Glomerular endothelial cell (primary cell): ENCODE measurements at places on chromosomes 12 and 14.

DNA sequence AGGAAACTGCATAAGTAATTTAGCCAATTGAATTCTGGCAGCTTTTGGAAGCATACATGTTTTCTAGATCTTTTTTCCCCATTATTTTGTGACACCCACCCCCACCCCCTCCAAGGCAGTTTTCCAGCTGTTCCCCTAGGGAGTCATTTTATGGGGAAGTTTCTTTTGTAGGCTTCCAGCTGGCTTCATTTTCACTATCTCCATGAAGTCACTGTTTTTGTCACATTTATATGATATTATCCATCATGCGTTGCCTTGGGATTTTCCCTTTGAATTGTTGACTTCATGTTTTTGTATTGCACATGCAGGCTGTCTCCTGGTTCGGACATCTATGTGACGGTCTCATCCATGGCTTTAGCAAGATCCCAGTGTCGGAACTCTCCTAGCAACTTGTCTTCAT lies 233.6 kb upstream of the RGS6 start:
- no peak for DNase-seq

- DNase-seq: no peak
These were observed 49.4 kb downstream of the KRT80 start for GRCh38 chr12:52142431-52142830.

DNA sequence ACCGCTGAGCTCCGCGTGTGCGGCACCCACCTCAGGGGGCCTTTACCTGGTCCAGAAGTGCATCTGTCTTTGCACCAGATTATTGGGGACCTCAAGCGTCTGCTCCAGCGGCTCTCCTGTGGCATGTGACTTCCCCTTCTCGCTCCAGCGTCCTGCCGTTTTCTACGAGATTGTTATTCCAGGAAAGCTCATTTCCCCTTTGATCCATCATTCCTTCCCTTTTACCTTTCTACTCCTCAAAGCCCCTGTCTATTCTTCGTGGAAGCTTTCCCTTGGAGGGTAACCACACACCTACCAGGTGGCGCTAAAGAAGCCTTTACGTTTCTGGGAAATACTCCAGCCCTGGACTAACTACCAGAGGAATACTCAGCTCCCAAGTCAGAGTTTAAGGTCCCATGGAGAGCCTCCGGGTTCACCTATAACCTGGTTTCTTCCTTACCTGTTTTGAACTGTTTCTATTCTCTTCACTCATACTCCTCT lies 1.5 kb downstream of the FKBP4 start:
- no peak for DNase-seq

- no peak for DNase-seq
These were observed 40.1 kb downstream of the ANO2 start for GRCh38 chr12:5904969-5905368.

DNA sequence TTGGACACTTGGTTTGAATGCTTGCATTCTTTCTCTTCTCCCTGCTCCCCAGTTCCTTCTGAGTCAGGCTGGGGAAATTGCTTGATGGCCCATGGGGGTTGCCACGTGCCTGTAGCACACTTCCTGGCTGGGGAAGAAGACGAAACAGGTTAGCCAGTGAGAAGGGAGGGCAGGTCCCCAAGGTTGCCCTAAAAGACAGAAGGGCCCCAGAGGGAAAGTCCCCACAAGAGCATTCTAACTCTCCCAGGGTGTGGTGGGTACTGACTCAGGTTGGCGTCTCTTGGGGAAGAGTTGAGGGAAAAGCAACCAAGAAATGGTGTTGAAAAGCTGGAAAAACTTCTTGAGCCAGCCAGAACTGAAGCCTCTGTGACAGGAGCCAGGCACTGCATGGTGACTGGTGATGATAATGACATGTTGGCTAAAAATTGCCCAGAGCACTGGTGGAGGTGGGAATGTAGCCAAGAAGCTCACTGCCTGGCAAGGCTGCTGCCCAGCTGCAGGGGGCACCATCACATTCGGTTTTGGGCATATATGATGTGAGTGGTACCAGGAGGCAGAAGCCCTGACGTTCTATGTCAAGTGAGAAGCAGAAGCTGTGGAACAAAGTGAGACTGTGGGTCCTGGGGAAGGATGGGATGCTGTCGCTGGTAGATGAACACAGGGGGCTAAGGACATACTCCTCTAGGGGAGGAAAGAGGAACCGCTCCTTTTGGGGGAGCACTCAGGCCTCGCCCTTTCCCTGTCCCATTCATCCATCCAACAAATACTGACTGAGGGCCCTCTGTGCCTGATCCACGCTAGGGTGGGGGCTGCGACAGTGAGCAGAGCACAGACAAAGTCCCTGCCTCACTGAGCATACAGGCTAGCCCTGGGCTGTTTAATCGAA lies 8.1 kb upstream of the RABGGTA start:
- DNase-seq: no peak

GRCh38 chr12:106924268-106924861 lies 31.3 kb upstream of the TMEM263 start:
- no peak for DNase-seq

- DNase-seq: no peak
These were observed 13.5 kb upstream of the KRT73 start for GRCh38 chr12:52631676-52632459.

DNA sequence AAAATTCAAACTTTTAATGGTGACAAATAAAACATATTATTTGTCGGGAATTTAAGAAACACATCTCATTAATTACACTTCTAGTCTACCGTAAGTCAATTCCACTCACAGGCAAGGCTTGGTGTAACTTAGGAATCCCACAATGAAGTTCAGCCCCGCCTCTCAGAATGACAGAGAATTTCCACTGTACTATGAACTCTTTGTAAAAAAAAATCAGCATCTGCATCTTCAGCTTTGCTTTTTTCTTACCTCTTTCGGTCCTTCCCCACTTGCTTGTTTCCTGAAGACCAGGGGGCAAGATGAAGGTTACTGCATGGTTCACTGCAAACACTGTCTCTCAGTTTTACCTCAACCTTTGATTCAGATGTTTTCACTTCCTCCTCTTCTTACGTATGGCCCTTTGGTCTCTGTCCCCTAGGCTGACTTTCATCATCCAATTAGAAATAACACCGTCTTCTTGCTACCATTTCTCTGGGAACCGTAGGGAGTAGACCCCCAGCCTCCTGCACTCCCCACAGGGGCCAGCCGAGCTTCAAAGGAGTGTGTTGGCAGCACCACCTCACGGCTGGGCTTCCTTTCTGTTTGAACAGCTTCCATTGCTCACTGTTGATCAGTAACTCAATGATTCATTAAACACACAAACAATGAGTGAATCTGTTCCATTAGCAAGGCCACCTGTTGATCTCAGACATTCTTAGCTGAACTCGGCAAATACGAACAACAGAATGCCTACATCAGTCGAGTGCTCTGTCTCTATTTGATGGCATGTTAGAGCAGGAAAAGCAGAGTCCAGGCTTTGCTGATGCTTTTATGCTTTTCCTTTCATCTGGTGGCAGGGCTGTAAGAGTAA lies 343.0 kb downstream of the BMP4 start:
- DNase-seq: no peak

DNA sequence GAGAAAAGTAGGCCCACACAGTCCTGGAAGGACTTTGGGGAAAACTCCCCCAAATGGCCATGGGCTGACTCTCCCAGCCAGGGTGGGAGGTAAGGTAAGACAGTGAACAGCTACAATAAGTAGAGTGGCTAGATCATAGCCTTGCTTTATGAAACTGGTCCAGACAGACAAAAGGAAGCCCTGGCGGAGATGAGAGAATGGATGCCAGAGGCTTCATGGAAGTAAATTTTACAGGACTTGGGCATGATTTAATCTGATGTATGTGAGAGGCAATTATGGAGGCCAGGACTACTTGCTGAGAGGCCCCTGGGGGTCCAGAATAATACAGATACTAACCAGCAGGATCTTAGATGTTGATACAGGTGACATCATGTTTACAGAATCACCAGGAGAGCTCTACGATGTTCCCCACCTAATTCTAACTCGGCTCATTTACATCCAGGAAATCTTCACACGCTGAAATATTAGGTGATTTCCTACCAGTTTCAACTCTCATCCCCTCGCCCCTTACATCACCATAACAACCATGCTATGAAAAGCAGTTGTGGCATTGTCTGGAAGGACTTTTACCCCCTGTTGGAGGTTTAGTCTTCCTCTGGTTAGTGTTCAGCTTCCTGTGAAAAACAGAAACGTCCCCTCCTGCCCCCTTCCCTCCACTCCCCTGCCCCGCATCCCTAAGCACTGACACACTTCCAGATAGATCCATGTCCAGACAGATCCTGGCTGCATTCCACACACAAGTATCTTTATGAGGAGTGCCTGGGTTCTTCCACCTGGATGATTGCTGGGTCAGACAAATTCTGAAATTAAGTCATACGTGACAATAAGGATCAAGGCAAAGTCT lies 39.5 kb upstream of the NT5DC3 start:
- DNase-seq: no peak

DNA sequence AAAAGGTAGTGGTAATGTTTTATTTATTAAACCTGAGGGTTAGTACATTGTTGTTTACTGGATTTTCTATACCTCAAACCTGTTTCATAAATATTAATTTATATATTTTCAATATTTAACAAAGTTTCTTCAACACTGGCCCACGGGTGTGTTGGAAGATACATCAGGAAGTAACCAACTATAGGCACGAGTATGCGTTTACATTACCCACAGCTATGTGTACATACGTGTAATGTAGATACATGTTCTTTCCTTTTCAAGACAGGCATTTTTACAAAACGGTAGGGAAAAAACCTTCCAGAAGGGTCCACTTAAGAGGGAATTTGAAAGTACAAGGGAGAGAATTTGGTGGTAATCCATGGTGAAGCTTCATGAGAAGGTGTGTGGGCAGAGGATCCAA lies 17.8 kb upstream of the KCNA1 start:
- DNase-seq: no peak

GRCh38 chr12:30188602-30189326 lies 405.0 kb upstream of the TMTC1 start:
- no peak for DNase-seq

DNA sequence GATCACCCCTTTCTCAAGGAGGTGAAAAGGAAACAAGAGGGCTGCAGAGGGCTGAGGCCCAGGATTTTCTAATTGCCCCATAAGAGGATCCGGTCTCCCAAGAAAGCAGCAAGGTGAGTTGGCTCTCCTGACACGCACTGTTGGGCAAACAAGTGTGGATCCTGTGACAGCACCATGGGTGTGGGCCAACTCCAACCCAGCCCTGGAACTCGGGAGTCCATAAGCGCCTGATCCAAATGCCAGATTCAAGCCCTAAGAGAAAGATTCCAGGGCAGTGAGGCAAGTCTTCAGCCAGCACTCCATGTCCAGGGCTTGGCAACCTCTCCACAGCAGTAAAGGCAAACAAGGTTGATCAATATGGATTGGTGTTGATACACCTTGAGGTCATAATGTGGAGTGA lies 33.1 kb downstream of the KCNA5 start:
- DNase-seq: no peak

DNA sequence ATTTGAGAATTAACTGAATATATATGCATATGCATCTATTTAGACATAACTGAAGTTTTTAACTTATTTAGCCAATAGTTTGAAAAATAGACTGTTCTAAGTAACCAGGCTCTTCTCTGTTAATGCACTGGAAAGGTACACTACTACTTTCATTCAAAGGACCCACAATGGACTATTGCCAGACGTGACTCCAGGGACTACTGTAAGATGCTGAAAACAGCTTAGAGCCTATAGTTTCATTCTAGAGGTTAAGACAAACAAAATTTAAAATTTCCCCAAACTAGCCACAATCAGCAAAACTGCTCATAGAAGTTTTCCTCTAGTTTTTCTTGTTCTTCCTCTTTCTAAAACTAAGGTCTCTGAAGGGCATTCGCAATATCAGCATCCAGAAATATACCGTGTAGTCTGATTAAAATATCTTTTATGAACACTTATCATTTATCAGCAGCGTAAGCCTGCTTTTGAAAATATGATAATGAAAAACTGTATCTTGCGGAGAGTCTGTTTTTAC lies 10.4 kb downstream of the APPL2 start:
- no peak for DNase-seq

DNA sequence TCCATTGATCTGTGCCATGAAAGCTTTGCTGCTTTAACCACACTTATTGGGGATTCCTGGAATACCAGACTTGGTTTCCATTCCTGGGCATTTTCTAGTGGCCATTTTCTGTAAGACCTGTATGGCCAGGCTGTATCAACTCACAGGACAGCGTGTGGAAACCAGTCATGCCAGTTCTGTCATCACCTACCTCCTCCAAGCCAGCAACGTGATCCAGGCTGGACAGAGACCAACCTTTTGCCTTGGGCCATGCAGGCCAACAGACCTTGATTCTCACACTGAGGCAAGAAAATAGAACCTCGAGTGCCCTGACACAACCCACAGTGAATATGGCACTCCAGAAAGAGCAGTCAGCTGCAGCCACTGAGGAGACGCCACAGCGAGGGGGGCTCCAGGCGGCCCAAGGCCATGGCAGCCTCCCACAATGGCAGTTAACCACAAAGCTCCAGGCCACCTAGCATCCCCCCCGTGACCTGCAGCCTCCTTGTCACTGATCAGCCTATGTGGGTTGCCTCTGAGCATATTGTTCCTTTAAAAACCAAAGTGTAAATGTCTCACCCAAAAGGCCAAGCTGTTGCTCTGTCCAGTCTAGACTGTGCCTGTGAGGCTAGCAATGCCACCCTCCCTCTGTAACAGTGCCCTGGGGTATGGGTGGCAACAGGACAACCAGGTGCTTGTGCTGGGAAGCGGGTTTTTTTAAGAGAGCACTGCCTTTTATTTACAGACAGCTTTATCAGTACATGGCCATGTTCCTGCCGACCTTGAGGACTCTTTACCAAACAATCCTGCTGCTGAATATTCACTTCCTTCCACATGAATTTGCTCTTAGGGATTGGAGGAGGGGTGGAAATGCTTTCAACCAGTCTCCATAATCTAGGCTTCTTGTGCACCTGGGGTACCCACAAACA lies 168.7 kb upstream of the HIF1A start:
- no peak for DNase-seq

DNA sequence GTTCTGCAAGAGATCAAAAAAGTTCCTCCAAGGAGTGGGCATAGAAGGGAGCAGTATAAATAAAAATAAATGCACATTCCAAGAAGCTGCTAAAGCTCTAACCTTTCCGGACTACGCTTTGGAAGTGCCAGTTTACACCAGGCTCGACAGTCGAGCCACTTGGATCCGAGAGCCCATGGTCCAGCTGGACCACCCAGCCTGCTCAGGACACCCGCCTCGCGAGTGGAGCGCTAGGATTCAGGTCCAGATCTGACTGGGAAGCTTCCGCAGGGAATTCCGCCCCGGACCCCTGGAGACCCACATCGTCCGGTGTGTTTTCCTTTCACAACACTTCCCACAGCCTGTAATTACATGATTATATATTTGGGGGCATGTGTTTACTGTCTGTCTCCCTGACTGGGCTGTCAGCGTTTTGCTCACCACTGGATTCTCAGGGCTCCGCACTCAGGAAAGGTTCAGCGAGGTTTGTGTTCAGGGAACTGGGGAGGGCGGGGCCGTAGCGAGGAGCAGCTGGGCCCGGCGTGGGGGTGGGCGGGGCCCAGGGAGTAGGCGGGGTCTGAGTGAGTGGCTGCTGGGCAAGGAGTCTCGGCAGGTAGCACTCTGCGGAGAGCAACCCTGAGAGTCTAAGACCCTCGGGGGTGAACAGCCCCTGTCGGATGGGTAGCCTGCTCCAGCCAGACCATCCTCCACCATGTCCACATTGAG lies 52.3 kb upstream of the TMEM263 start:
- no peak for DNase-seq
